ENCODE measurements at places on chromosomes 16 and 17.

DNA sequence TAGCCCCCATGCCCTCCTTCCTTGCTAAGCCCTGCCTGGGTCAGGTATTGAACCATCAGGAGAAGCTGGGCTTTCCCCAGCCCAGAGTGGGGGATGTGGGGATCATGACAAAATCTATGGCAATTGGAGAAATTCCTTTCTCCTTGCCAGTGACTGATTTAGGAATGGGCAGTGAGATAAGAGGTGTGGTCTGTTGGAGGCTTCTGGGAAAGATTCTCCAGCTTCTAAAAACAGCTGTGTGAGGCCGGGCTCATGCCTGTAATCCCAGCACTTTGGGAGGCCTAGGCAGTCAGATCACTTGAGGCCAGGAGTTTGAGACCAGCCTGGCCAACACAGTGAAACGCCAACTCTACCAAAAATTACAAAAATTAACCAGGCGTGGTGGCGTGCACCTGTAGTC, 69.1 kb downstream of the SRCIN1 start:
- DNase-seq = no peak

DNA sequence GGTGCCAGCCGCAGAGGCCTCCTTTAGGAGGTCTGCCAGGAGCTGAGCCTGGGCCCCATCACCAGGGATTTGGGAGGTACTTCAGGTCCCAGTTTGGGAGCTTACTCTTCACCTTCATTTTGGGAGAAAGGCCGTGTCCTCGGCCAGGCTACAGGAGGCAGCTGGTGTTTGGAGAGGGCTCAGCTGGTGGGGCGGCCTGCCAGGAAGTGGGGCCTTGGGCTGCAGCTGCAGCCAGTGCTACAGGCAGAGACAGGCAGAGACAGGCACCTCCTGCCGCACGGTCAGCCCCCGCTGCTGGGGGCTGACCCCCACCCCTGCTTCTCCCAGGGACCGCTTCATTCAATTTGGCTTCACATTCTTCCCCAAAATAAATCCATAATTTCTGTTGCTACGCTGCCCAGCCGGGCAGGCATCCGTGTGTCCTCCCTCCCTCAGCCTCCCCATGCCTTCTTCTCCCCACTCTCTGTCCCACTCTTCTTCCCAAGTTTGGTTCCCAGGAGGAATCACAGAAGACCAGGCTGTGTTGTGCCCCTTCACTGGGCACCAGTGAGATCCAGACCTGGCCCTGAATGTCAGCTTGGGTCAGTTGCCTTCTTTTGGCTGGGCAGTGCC, 6.1 kb downstream of the TMEM235 start:
- no peak for DNase-seq

DNA sequence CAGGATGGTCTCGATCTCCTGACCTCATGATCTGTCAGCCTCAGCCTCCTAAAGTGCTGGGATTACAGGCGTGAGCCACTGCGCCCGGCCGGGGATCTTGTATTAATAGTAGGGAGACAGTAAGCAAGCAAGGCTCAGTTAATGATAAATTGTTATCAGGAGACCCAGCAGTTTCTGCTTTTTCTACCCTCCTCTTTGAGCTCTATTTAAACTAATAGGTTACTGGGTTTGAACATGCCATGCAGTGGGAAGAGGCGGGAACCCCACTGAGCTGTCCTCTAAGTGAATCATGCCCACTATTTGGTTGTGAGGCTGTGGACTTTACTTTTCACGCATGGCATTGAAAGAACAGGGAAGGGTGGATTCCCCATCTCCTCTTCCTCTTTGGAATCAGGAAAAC, 223.9 kb downstream of the WWOX start:
- no peak for DNase-seq

GRCh38 chr16:189604-190186, 9.4 kb downstream of the HBQ1 start:
- no peak for DNase-seq

DNA sequence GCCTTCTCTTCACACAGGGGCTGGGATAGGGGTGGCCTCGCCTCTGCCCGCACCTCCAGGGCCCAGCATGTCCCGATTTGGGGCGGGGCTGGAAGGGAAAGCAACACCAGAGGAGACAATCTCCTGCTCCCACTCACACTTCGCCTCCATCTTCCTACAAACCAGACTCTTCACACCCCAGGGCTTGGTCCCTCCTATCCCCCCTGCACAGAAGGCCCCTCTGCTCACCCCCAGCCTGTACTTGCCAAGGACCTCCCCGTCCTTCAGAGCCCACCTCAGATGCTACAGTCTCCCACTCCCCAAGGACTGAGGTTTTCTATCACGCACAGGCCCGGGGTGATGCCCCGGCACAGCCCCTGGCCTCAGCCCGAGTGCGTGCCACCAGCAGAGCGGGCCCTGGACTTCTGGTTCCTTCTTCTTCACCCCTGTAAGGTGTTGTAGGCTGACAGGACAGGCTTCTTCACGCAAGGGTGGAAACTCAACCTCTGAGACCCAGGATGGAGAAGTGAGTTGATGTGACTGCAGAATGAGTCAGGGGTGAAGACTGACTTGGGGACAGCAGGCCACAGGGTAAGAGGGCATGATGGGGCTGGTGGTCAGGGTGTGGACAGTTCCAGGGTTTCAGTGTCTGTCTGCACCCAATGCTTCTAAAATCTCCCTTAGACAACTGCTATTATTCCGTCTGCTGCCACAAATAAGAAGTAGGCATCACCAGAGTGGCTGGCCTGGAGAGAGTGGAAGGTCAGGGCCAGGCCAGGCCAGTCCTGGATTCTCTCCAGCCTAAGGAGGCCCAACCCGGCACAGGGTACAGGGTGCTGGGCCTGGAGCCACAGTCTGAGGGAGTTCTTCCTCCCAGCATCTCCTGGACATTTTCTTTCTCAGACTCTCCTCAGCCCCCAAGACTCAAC, 2.5 kb downstream of the ITGAE start:
- DNase-seq = no peak

- DNase-seq = no peak
These were observed 306.3 kb upstream of the HSBP1 start for GRCh38 chr16:83501481-83501880.

GRCh38 chr17:44416558-44417289, 27.3 kb upstream of the ITGA2B start:
- DNase-seq = no peak

Data from T-helper 1 cell (primary cell).